ENCODE measurements at places on chromosomes 7 and 10.

- DNase-seq = peak; percentile 93
Measured at GRCh38 chr10:61786728-61787127, 114.8 kb upstream of the ARID5B start.

DNA sequence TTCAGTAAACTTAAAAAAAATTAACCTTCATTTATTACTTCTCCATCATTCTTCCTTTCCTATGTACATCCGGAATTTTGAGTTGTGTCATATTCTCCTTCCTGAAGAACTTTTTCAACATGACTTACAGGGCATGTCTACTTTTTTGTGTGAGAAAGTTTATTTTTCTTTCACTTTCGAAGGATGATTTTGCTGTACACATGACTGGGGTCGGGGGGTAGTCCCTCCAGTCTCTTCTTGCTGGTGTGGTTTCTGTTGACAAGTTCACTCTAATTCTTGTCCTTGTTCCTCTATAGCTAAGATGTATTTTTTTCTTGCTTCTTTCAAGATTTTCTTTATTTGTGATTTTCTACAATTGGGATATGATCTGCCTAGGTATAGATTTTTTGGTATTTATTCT, 55.8 kb downstream of the INPP5A start:
- DNase-seq = no peak

DNA sequence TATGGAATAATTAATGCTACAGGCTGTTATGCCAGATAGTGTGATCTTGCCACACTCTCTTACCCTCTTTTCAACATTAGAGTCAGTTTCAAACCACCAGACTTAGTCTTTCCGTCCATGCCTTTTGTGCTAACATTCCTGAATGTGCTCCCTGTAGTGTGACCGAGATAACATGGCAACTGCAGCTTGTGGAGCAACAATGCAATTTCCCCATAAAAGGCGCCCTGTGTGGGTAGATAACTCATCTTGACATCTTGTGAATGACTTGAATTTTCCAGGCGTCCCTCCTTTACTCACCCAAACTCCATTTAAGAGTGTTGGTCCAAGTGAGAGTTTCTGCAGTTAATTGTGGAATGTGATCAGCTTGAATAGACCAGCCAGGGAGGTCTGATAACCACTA, 99.6 kb downstream of the DNAH11 start:
- no peak for DNase-seq

DNA sequence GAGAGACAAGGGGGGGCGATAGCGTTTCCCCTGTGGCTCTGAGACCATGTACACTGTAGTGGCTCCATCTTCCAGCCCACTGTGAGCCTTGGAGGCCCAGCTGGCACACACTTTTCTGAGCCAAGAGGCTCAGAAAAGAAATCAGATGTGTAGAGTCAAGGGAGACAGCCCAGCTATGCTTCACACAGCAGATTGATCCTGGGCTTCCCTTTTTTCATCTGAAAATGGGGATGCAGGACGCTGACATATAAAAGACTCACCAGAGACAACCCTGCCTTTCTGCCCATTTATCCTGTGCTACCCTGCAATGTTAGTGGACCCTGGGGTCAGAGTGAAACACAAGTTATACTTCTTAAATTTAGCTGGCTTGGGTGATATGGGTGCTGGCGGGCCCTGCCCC, 14.3 kb downstream of the TMEM273 start:
- no peak for DNase-seq

DNA sequence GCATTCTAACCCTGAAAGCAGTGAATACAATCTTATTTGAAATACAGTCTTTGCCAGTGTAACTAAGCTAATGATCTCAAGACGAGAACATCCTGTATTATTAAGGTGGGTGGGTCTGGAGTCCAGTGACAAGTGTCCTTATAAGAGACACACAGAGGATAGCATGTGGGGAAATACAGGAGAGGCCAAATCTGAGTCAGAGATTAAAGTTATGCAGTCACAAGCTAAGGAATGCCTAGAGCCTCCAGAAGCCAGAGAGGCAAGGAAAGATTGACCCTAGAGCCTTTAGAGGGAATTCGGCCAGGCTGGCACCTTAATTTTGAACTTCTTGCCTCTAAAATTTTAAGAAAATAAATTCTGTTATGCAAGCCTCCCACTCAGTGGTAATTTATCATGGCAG, 87.5 kb upstream of the HGF start:
- DNase-seq = no peak

- DNase-seq = no peak
Measured at GRCh38 chr10:100122780-100123179, 41.1 kb upstream of the CPN1 start.

DNA sequence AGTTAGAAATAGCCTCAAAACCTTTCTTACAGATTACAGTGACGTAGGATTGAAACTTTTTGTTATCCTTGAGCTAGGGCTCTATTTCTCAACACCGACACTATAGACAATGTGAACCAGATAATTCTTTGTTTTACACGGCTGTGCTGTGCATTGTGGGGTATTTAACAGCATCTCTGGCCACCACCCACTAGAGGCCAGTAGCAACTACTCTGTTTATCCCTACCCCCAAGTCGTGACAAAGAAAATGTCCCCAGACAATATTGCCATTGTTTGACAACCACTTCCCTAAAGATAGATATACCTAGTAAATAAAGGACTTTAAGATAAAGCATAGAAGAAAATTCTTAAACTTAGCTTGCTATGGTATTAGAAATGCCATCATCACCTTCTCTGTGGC, 359.6 kb downstream of the ARL4A start:
- DNase-seq = no peak

DNA sequence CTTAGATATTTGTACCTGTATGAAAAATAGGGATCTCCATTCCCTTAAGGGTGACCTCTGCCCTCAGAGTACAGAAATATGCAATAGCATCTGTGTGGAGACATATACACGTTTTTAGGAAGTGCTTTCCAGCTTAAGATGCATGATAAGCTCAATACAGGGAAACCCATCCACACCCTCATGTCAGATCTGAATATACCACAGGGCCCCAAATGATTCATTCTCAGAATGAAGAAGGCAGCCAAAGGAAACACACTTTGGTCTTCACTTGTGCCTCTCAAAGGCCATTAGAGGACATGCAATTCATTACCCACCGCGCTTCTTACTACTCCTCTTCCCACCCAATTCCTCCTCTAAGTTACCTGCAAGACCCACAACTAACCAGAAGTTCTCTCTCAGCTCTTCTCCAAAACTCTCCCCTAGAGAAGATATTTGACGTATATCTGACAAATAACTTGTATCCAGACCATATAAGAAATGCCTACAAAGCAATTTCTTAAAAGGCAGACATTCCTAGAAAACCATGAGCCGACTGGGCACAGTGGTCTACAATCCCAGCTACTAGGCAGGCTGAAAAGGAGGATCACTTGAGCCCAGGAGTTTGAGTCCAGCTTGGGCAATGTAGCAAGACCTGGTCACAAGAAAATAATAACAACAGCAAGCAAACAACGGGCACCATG, 103.0 kb downstream of the OAT start:
- DNase-seq = no peak

GRCh38 chr10:82464191-82464818, 589.3 kb downstream of the NRG3 start:
- DNase-seq = no peak

DNA sequence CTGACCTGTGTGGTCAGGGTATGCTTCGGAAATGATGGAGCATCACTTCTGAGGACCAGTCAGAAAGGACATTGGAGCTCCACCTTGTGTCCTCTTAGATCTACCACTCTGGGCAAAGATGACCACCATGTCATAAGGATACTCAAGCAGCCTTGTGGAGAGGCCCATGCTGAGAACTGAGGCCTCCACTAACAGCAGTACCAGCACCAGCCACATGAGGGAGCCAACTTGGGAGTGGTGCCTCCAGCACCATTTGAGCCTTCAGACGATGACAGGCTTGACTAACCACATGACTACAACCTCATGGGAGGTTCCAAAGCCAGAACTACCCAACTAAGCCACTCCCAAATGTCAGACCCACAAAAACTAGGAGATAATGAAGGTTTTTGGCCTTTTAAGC, 116.0 kb downstream of the NPTX2 start:
- DNase-seq = peak; percentile 46

GRCh38 chr10:29370097-29371092, 81.5 kb downstream of the LYZL1 start:
- no peak for DNase-seq

DNA sequence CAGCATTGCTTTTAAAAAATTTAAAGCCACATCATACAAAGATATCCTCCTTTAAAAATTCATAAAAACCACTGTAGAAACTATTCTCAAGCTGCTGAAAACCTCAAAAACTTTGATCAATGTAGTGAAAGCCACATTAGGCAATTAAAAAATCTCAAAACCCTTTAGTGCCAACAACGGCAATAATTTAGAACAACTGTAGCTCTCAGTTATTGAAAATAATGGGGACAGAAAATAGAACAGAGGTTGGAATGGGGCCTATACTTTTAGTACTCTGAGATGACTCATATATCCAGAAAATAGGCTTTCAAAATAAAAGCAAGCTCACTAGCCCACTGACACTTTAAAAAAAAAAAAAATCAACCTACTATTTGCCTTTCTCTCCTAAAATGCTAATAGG, 87.5 kb downstream of the GSAP start:
- DNase-seq = no peak

DNA sequence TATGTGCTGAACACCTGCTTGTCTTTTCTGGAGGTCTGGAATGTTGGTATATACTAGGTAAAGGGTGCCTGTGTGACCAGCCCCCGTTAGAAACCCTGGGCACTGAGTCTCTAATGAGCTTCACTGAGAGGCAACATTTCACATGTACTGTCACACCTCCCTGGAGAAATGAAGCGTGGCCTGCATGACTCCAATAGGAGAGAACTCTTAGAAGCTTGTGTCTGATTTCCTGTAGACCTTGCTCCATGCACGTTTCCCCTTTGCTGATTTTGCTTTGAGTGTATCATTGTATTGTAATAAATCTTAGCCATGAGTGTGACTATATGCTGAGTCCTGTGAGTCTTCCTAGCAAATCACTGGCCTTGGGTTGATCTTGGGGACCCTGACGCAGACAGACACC, 82.8 kb downstream of the PPP1R3C start:
- no peak for DNase-seq

GRCh38 chr10:1376384-1376945, 320.3 kb downstream of the WDR37 start:
- no peak for DNase-seq

- DNase-seq = no peak
Measured at GRCh38 chr7:34312624-34313023, 345.4 kb upstream of the NPSR1 start.

- DNase-seq = no peak
Measured at GRCh38 chr10:98295907-98296306, 27.9 kb upstream of the LOXL4 start.

GRCh38 chr10:105406488-105406887, 765.4 kb downstream of the SORCS3 start:
- DNase-seq = no peak

- no peak for DNase-seq
Measured at GRCh38 chr10:130495116-130495862, 359.1 kb downstream of the GLRX3 start.

DNA sequence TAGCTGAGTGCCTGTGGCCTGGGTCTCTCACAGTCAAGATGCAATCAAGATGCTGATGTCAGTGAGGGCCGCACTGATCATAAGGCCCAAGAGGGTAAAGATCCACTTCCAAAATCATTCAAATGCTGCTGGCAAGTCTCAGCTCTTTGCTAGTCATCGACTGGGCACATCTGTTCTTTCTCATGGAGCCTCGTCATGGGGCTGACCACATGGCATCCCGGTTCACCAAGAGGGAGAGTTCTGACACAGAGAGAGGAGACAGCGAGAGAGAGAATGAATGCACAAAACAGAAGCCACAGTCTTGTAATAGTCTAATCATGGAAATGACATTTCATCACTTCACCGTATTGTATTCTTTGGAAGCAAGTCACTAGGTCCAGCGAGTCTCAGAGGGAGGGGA, 1067.5 kb upstream of the C7orf33 start:
- DNase-seq = no peak

GRCh38 chr7:46493196-46493595, 572.1 kb upstream of the IGFBP3 start:
- no peak for DNase-seq

DNA sequence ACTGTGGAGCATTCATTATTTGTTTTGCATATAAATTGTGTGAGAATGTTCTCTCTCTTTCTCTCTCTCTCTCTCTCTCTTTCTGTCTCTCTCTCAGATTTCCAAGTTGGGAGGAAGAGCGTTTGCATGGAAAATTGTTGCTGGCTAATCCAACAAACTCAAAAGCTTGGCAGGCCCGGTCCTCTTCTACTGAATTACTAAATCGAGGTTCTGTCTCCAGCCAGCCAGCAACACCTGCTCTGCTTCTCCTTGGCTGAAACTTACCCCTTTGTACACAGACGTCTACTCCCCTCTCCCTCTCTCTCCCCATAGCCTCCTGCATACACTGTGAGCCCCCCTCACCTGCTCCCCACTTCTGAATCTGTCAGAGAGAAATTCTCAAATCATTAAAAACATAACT, 996.4 kb upstream of the AUTS2 start:
- DNase-seq = no peak

GRCh38 chr7:50628434-50629084, 63.4 kb upstream of the DDC start:
- DNase-seq = no peak

DNA sequence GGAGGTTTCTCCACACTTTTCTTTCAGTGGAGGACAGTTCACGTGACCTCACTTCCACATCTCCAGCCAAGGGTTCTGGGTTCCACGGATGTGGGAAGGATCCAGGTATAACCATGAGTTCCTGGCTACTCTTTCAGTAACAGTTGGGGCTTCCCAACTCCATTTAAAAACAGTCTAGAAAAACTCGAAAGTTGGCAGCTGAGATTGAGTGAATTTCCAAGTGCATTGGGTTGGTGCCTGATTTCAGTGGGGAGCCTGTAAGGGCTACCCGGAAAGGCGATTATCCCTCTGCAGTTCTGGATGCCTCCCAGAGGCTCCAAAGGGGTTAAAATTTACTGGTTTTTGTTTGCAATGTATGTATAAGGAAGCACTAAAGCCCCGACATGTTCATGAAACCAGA, 24.3 kb downstream of the LHFPL3 start:
- no peak for DNase-seq

DNA sequence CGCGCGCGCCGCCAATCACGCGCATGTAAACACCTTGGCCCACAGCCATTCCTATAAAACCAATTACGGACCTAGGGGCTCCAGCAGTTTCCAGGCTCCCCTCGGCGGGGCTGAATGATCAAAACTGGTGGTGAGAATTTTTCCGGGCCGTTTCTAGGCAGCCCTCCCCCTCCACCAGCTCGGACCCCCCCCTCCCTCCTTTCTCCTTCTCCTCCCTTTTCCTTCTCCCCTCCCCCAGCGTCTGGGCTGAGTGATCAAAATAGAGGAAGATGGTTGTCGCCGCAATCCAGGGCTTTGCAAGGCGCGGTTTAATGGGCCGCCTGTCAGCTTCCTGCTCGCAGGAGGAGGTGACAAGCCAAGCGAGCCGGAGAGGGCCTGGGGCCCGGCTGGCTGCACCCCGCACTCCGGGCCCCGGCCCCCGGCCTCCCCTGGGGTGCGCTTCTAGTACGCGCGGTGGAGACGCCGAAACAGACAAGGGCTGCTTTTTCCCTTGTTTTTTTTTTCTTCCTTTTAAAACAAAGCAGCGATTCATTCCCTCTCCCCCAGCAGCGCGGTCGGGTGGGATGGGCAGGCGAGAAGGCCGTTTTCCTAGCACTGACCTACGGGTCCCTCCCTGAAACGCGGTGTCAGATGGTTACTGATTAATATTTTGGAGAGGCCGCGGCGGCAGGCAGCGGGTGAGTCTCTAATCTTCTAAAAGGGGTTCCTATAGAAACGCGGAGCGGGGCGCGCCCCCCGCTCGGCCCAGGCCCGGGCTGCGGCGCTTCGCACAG, 528 bp upstream of the TNRC18 start:
- peak; percentile 91 for DNase-seq

Measured in MM.1S (cell line).